NAMALWA (cell line): ENCODE measurements at places on chromosomes 7 and 10.

- no peak for DNase-seq
Measured at GRCh38 chr10:119342335-119342734, 135.0 kb downstream of the GRK5 start.

DNA sequence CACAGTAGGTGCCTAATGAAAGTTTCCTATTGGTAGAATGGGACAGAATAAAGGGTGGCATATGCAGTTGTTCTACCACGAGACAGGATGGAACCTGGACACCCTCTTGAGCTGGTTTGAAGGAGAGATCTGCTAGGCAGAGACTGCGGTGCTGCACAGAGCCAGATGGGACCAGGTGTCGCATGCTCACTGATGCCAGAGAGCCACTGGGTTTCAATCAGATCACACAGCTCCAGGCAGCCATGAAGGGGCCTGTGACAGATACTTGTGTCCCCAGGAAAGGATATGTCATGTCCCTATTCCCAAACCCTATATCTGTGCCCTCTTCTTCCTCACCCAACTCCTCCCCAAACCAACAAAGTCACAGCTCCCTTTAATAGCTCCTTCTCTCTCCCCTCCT lies 235.7 kb downstream of the PRPF18 start:
- no peak for DNase-seq

DNA sequence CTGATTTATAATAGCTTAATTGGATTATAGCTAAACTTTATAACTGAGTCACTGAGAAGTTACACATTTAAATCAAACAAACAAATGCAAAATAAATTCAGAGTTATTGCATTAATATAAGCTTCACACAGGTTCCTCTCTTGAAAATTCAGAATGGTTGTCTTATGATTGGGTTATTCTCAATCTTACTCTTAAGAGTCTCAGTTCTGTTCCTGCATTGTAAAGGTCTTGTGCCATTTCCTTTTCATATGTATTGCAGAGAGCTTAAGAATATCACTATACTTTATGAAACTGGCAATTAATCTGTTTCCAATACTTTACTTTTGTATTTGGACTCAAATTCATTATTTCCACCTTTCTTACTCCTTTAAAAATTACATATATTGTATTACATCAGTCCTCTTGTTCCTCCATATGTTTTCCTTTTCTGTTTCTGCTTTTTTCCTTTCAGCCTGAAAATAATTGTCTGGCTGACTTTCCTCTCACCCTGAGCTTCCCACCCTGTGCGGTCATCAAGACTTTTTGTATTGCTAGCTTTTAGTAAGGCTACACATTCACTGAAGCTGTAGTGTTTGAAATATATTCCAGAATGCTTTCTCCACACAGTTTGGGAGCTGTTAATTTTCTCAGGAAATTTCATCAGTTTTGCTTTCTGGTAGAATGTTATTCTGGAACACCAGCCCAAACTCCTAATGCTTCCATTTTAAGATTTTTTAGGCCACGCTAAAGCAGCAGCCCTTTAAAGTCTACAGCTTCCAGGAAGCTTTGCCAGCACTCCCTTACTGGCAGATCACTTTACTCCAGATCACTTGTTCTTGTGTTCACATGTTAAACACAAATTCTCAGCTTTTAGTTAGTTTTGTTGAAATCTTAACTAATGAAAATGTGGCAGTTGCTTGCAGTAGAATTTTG lies 139.4 kb downstream of the KCND2 start:
- DNase-seq, result no peak

DNA sequence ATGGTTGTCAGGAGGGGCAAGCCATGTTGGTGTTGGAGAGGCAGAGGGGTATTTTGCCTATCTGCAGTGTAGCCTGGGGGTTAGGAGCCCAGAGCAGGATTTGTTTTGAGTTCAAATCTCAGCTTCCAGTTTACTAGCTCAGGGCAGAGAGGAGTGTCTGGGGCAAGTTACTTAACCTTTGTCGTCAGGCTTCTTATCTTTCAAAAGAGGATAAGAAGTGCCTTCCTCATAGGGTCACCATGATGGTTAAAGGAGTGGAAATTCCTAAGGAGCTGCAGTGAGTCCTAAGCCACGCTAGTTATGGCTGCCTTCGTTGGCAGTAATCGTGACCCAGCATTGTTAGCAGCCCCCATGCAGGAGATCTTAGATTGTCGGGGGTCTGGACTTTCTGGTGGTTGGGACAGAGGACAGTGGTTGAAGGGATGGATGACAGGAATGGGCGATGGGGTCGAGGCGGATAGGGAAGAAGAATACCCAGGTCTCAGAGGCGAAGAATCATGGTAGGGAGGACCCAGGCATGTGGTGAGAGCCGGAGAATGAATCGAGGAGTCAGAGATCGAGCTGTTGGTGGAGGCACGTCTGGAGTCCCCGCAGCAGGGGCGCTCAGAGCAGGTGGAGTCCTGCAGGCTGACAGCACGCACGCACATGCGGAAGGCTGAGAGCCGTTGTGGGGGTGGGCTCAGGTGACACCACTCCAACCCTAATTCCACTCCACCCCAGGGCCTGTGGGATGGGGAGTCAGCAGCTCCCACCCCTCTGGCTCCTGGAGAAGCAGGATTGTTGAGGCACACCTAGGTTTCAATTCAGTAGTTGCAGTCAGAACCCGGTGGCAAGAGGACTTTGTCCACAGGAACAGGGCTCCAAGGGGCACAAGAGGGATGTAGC lies 11.6 kb downstream of the ADCK2 start:
- no peak for DNase-seq

DNA sequence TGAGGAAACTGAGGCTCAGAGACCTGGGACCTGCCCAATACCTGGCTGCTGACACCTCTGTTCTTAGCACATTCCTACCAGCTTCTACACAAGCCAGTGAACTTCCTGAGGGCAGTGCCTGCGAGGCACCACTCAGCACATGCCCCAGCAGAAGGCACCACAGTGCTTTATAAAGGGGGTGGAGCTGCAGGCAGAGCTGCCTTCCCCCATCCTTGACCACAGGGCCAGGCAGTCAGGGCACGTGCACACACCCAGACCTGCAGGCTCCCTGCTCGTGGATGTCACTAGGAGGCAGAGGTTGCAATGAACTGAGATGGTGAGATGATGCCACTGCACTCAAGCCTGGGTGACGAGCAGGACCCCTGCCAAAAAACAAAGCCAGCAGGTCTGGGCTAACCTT lies 39.2 kb upstream of the TUBB8 start:
- no peak for DNase-seq

GRCh38 chr7:123538897-123539296 lies 4.5 kb upstream of the IQUB start:
- DNase-seq, result no peak
